ENCODE measurements at places on chromosomes 2 and 18. TPM values are rescaled to one million over a fixed set of nuclear protein-coding genes. Genes with fewer than 3 reads are reported as not detected.

DNA sequence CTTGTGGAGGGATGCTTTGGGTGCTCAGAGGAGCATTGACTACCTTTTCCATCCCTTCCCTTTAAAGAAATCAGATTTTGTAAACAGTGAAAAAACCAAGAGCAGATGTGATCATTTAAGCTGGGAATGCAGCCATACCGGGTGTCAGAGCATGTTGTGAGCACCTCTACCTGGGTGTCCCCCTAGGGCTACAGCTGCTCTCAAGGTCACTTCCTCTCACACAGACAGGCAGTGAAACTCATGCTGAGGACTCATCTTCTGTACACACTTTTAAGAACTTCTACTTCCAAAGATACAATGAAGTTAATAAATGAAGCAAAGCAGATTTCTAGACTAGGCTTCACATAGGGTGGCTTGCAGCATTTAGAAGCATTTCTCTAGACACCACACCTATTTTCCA is 48.4 kb upstream of the FRZB start:
- H3K27ac ChIP-seq: no peak overlapping the region
- DNase-seq: no peak
- H3K36me3 ChIP-seq: peaks cover 22% of the 10 kb centered on the region
- no peak overlapping the region for H3K4me3 ChIP-seq

Gene TRIM43B
- total RNA-seq: not detected

DNA sequence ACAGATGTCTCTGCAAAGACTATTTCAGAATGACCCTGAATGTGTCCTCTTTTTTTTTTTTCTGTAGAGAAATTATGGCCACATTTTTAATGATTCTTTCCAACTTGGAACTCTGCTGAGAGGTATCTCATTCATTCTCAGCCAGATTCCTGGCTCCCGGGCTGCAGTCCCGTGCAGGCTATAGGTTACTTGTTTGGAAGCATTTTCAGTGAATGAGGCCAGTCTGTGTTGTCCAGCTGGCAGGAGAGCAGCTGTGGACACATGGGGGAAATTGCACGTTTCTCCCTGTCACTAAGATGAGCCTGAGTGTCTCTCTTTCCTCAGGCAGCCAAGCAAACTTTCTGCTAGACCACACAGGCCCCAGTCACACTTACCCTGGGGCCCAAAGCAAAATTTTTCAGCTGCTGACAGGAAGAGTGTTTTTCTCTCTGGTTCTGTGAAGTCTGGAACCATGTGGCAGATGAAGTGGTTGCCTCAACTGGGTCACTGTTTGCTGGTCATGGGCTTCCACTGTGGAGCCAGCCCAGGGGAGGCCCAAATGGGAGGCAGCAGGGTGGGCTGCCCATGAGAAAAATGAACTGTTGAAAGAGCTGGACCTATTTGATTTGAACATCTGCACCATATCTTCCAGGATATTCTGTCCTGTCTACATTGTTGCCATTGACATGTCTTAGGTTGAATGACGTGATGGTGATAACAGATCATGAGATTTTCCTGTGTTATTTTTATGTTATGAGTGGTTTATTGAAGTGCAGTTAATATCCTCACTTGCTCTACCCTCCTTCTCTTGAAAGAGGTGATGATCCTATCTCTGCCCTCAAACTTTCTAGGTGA is 431.2 kb downstream of the LPIN1 start:
- H3K36me3 ChIP-seq: no peaks in the 10 kb centered on the region
- no peak overlapping the region for H3K27ac ChIP-seq
- no peak overlapping the region for H3K4me3 ChIP-seq
- no peak for DNase-seq
- no peaks in the 10 kb centered on the region for H3K4me1 ChIP-seq
- H3K27me3 ChIP-seq: 0 out of 2 replicates have a peak, but pooled peaks cover 1% of the 10 kb centered on the region

Gene PIEZO2
- total RNA-seq: 3.9 TPM

Gene FAM110C
- 3.6 TPM for total RNA-seq
